ENCODE measurements at places on chromosomes 1 and 21.

- no peak for DNase-seq
Measured at GRCh38 chr1:156128654-156129597, 14.4 kb downstream of the LMNA start.

DNA sequence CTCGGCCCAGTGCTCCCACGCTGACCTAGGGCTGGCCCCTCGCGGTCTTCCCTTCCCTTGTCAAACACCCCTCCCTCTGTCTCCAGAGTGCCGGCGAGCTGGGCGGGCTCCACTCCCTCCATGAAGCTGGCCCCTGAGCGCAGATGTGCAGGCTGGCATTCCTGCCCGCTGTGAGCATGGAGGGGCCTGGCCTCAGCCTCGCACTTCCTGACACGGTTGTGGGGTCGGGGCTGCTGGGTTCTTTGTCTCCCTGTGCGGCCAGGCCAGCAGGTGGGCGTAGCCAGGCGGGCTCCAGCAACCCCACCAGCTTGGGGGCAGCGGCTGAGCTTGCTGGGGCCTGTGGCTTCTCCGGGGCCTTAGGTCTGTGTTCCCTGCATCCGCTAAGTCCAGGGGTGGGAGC is 14.2 kb upstream of the PEX10 start:
- DNase-seq = no peak

DNA sequence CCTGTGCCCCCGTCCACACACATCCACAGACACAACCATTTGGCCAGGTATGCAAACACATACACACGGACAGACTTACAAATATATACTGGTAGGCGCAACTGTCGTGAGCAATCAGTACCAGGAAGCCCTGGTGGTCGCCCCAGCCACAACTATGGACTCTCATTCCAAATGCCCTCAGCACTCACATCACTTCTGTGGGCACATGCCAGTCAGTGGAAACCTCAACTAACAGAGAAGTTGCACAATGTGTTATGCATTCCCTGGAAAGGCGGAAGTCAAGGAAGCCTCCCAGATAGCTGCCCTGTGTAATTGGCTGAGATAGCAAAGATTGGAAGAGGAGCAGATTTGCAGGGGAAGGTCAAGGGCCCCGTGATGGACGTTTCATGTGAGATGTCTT is 1.4 kb upstream of the HEYL start:
- no peak for DNase-seq

DNA sequence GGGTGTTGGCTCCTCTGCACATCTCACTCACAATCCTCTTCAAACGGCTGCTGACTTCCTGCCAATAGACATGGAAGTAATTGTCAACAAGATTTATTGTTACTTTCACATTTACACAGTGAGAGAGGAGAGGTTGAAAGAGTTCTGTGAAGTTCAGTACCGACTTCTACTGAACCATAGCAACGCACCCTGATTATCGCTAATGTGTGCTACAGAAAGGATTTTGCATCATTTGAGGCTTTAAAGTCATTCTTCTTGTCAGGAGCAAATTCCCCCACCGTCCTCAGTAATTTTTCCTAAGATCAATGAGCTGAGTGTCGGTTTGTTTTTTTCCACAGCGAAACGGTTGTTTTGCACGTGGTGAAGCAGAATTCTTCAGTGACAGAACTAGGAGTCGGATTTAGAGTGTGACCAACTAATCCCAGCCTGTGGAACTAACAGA is 361.0 kb downstream of the ADGRL2 start:
- no peak for DNase-seq

GRCh38 chr1:171286032-171286705 is 27.8 kb upstream of the FMO4 start:
- DNase-seq = no peak

DNA sequence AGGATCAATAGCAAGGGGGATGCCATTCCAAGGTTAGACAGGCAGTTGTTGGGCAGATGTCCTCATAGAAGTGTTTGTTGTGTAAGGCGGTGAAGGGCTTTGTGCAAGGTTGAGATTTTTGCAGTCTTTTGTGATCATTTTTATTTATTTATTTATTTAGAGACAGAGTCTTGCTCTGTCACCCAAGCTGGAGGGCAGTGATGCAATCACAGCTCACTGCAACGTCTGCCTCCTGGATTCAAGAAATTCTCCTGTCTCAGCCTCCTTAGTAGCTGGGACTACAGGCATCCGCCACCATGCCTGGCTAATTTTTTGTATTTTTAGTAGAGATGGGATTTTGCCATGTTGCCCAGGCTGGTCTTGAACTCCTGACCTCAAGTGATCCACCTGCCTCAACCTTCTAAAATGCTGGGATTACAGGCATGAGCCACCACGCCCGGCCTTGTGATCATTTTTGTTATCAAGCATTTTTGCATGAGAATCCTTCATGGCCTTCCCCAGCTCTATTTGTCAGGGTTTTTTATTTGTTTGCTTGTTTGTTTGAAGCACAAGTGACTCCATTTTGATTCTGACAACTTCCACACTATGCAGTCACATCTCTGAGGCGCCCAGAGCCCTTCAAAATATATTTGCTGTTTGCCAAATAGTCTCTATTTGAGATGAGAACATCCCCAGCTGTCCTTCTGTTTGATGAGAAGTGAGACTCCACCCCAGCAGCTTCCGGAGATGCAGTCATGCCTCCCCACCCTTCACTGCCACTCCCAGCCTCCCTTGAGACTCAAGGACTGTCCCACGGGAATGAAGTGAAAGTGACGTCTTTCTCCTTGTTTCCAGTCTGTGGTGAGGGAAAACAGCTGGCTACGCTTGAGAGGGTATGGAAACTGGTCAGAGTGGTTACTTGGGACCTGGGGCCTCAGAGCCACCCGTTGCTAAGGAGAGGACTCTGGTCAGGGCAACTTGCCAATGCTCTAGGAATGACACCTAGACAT is 38.0 kb downstream of the TMEM50B start:
- DNase-seq = no peak

- no peak for DNase-seq
Measured at GRCh38 chr21:42209801-42210479, 9.0 kb upstream of the ABCG1 start.

DNA sequence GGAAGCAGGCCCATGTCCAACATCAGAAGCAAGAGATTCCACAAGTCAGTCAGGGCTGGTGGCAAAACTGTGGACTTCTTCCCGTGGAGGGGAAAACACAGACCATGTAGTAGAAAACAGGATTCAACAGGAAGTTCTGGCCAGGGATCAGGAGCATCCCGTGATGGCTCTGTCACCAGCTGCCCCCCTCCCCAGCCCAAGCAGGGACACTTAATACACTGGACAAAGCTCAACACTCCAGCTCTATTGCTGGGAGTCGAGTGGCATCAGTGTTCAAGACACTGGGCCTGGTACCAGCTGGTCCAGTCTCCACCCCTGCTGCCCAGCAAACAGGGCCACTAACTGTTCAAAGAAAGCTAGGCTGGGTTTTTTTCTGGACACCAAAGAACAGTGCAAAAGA is 3.7 kb downstream of the SLC45A3 start:
- DNase-seq = no peak

GRCh38 chr1:232127190-232127589 is 500.6 kb downstream of the DISC1 start:
- no peak for DNase-seq

DNA sequence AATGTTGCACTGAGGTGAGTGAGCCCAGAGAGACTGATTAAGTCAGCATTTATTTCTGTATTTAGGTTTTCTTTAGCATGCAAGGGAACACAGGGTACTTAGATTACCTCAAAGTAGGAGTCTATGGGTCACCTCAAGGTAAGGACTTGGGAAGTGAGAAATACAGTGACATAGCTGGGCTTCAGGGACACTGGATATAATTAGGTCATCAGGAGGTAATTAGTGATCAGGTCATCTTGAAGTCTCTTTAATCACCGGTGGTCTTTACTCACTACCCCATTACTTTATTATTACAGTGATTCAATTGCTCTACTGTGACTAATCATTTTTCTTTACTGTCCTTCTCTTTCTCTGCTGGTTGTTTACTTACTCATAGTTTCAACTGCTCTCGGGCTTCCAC is 59.9 kb upstream of the KCNK1 start:
- no peak for DNase-seq

DNA sequence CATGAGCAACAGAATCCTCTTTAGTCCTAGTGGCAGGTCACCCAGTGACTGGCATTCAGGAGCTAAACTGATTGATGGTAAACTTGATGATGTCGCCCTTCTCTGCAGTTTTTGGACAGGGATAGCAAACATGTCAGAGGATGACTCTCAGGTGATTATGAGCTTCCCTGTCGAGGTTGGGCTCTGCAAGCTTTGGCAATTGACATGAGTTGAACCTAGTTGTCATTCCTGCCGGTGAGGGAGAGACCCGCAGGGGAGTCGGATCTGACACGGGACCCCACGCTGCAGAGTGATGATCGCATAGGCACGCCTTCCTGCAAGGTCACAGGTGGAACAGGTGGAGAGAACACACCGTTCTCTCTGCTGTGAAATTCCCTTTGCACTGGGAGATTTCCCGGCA is 438.0 kb upstream of the VAMP3 start:
- no peak for DNase-seq

DNA sequence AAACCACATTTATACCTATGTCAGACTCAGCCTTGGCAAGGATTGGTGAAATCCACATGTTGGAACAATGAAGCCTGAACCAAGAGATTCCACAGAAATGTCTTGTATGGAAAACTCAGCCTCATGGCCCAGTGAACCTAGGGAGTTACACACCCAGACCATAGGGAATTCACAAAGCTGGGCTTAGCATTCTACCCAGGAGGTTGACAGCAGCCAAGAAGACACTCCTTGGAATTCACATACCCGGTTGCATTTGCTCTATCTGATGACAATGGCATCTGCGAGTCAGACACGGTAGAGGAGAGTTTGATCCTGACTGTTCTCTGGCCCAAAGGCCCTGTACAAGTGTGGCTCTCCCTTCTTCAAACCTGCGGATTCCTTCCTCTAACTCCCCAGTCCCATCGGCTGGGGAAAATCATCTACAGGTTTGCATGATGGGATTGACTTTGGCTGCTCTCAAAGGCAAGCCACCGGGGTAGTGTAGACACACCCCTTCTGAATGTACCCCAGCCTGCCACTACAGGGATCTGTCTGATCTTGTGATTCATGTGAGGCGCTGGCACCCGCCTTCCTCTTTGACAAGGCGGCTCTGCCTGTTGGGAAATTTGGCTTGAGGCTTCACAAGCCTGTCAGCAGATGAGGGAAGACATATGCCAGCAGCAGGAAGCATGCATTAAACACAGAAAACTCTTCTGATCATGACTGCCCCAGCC is 297.3 kb upstream of the KAZN start:
- DNase-seq = no peak

DNA sequence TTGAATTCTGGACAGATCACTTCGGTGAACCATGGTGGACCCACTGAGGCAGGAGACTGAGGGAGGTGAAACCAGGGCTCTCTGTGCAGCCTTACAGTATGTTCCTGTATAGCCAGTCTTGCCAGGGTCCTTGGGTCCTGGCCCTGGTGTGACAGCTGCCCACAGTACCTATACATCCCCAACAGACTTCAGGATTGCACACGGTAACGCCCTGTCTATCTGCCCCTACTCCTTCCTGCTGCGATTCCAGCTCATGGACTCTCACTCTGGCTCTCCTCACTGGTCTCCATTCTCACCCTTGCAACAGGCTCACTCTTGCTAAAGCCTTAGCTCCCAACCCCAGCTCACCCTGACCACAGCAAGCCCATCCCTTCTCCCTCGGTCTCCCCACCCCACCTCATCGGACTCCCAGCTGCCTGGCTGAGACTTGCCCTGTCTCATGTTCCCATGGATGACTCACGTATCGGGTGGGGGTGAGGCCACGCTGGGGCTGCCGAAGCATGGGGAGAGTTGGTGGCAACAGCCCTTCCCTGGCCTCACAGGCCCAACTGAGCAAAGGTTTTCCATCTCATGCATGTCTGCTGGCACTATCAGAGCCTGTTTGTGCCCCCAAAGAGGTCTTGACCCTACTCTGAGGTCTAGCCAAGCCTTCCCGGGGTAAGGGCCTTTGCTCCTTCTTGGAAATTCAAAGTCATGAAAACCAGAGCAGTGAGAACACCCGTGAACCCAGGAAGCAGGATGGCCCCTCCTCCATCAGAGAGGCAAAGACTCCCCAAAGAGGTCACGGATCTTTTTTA is 7.1 kb downstream of the PHLDA3 start:
- no peak for DNase-seq

Measured in NCI-H2081 treated with DMSO at 0.1 percent for 48 hours (cell line).